Stimulated activated CD4-positive, alpha-beta T cell treated with anti-CD3 and anti-CD28 coated beads, Interleukin-15, amount 100 ng/mL, for 24 hours (primary cell): ENCODE measurements at places on chromosomes 13 and 19.

GRCh38 chr19:18223860-18224524 lies 2.2 kb downstream of the PDE4C start:
- peak; percentile 51 for DNase-seq

DNA sequence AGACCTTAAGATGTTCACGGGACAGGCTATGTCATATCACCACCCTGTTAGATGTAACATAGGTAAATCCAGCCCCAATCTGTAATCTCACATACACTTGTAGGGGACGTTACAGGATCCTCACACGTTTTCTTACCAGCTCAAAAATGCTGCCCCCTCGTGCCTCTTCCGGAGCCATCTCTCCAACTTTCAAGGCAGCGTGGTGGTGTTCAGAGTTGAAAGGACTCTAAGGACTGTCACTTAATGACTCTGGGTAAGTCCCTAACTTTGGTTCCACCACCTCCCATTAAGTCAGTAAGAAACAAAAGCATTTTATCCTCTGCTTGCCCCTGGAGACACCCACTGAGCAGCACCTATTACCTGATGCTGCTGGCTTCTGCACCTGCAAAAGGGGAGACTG lies 4.4 kb downstream of the MED26 start:
- DNase-seq, result no peak

GRCh38 chr13:65336916-65337315 lies 1893.2 kb downstream of the PCDH9 start:
- DNase-seq, result no peak

- DNase-seq, result no peak
Measured at GRCh38 chr13:47705185-47705584, 295.9 kb downstream of the SUCLA2 start.

DNA sequence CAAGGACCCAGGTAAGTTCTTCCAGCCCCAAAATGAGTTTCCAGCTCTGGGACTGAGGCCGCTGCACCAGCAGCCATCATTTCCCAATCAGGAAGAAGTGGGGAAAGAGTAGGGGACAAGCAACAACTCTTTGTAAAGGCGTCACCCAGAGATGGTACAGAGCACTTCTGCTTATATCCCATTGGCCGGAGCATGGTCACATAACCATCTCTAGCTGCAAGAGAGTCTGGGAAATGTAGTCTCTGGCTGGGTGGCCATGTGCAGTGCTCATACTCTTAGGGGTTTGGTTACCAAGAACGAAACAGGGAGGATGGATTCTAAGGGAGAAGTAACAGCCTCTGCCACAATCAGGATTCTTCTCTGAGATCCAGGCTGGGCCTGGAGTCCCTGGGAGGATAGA lies 26.3 kb downstream of the CKM start:
- no peak for DNase-seq

- DNase-seq, result no peak
Measured at GRCh38 chr13:29801737-29802305, 48.6 kb downstream of the UBL3 start.

DNA sequence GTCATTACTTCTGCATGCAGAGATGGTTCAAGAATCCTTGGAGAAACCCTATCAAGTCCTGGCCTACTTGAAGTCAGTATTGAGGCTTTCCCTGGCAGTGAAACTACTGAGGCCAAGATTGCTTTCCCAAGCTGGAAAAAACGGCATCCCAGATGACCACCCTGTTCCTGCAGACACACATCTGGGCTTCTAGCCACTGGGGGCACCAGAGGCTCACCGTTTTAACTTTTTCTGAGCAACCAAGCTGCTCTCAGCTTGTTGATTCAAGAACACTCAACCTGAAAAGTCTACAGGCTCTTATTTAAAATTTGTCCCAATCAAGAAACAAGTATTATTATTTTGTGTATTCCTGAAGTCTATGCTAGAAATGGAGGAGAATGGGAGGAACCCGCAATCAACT lies 66.6 kb downstream of the SPRYD7 start:
- DNase-seq, result no peak

GRCh38 chr13:49649244-49649962 lies 21.1 kb downstream of the ARL11 start:
- no peak for DNase-seq

- DNase-seq, result no peak
Measured at GRCh38 chr13:87128491-87128890, 542.7 kb upstream of the SLITRK5 start.

GRCh38 chr19:970695-971094 lies 13.4 kb upstream of the WDR18 start:
- no peak for DNase-seq

DNA sequence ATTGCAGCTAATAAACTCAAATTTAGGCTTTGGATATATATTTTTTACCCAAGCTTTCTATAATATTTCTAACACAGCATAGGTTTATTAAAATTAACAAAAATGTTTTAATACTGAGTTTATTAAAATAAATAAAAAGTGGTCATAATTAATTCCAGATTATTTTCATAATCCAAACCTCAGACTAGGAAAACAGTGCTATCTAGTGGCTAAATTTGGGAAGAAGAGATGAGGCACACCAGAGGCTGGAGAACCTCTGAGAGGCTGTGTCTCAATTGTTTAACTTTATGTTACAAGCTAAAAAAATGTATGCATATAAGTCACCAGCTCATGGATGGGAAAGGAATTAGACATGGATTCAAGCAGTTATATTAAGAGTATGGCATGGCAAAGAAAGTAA lies 392.5 kb downstream of the DIAPH3 start:
- no peak for DNase-seq

- DNase-seq, result peak; percentile 57
Measured at GRCh38 chr19:10760273-10760944, 42.5 kb downstream of the DNM2 start.

GRCh38 chr19:58274771-58275201 lies 4.0 kb upstream of the ZNF8 start:
- no peak for DNase-seq

DNA sequence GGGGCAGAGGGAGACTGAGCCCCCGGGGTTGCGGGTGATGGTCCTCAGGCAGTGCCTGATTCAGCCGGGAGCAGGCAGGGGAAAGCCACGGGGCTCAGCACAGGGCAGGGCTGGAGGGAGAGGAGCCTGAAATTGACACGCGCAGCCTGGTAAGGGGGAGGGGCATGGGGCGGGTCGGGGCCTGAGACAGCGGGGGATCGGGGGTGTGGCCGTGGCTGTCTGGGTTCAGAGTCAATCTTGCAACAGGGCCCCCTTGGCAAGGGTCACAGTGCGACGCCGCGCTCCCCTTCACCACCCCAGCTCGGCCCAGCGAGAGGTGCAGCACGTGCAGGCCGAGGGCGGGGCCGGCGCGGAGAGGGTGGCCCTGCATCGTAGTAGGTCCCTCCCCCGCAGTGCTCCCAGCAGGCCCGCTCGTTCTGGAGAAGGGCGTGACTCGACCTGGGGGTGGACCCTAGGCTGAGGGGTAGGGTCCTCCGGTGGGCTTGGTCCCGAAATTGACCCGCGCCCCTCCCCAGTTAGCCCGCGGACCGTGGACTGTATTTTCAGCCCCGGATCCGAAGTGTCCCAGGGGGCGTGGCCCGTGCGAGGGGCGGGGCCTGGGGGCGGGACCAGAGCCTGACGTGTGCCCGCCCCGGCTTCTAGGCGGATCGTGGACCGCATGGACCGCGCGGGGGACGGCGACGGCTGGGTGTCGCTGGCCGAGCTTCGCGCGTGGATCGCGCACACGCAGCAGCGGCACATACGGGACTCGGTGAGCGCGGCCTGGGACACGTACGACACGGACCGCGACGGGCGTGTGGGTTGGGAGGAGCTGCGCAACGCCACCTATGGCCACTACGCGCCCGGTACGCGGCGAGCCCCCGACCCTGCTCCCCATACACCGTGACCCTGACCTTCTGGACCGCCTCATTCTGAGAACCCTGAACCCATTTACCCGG lies 6.0 kb downstream of the RCN3 start:
- peak; percentile 87 for DNase-seq

DNA sequence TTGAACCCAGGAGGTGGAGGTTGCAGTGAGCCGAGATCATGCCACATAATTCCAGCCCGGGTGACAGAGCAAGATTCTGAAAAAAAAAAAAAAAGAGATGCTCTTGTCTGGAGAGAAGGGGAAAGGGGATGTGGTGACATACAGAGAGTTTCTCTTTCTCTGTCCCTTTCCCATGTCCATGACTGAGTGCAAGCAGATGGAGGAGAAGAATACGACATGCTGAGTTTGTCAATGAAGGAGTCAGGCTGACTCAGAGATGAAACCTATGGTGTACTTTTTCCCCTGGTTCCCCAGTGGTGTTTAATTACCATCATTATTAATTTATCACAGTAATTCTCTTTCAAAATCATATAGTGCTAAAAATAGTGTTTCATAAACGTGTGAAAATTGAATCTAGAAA lies 448.8 kb downstream of the FOXO1 start:
- DNase-seq, result no peak

DNA sequence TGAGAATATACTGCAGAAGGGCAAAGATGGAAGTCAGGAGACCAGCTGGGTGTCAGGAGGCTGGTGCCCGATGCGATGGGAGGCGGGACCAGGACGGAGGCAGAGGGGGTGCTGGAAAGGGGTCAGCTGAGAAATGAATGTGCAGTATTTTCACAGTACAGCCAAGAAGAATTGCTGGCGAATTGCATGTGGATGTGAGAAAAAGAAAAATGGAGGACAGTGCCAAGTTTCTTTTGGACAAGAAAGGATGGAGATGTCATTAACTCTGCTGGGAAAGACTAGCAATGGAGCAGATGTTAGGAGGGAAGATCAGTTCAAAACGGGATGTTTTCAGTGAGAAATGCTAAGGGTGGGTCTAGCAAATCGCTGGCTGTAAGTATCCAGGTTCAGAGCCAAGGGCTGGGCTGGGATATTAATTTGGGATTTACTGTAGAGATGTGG lies 7.0 kb downstream of the CRYL1 start:
- no peak for DNase-seq

DNA sequence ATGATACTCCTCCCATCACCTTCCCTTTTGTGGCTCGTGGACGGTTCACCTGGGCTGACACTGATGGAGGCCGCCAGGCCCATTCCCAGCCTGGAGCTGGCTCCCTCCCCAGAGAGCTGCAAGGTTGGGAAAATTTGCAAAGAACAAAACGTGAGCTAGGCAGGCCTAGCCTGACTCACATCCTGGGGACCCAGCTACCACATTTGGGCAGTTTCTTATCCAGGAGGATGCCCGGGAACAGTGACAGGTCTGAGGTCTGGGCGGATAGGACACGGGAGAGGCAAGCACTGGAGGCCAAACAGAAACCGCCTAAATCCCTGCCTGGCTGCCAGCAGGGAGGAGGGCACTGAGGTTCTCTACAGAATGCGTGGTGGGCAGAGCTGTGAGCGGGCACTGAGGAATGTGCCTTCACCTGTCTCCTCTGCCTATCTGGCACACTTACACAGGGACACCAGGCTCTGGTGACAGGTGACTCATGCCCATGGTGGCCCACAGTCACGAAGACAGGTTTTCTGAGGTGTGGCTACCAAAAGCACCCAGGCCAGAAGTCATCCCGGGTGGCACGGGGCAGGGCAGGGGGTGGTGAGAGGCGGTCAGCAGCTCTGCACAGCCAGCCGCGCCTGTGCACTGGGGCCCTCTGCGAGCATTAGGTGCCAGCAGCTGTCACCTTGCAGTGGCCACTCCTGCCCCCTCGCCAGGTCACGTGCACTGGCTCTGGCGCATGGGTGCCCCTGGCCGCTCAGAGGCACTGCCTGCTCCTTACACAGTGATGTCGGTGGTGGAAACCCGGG lies 23.2 kb downstream of the SH3GL1 start:
- no peak for DNase-seq

DNA sequence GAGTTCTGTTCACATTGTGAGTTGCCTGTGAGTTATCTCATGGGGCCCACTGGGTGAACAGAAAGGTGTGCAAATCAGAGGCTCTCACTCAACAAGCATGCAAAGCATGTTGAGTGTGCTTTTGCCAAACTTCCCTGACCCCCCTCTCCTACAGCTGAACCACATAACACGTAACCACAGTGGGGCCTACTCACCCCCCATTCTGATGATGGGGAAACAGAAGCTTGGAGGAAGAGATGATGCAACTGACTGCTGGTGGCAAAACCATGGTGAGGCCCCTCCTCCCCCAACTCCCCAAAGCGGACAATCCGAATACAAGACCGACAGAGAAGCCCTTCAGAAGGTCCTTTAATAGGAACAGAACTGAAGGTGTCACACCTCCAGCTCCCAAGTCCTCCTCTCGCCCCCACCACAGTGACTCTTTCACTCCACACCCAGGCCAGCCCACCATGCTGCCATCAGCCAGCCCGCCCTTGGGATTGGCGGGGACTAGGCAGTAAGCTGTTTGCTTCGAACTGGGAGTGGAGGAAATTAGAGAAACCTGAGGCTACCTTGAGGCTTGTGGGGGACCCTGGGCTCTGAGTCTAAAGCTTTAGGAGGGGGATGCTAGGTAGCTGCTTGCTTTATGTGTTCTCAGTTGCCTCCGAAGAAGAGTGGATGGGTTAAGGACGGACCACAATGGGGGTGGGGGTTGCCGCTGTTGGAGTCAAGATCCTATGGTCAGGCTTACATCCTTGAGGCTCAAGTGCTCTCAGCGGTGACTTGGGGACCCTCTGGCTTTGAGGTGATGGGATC lies 3.8 kb downstream of the ZNF784 start:
- DNase-seq, result no peak

GRCh38 chr13:79782541-79783205 lies 301.7 kb downstream of the NDFIP2 start:
- DNase-seq, result no peak

- DNase-seq, result no peak
Measured at GRCh38 chr13:66222926-66223325, 1007.2 kb downstream of the PCDH9 start.

- no peak for DNase-seq
Measured at GRCh38 chr19:5676105-5676771, 4.1 kb downstream of the MICOS13 start.

GRCh38 chr19:1467490-1468273 lies 11.3 kb downstream of the C19orf25 start:
- DNase-seq, result peak; percentile 9

DNA sequence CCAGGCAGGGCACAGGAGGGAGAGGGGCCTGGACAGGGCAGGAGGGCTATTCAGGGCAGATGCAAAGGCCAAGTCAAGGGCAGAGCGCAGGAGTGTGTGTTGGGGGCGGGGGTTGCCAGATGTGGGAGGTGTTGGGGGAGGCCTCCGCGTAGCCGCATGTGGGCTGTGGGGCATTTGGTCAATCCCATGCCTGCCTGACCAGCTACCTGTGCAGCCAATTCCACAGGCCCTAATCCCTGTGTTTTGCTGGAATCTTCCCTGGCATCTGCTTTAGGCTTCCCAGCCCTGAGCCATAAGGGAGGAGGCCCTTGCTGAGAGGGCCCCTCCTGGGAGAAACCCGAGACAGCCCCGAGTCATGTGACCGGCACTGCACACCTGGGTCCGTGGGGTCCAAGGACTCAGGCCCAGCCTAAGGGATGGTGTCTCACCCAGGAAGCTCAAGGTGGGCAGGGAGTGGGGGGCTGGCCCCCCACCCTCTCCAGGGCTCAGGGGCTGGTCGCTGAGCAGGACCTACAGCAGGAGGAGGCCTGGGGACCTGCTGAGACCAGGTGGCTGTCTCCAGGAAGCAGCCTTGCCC lies 20.3 kb downstream of the RFX1 start:
- DNase-seq, result peak; percentile 42

- no peak for DNase-seq
Measured at GRCh38 chr19:16799740-16800139, 29.5 kb upstream of the SIN3B start.

- DNase-seq, result no peak
Measured at GRCh38 chr13:88086577-88086976, 415.4 kb downstream of the SLITRK5 start.
